ENCODE measurements at places on chromosomes 7 and 10.
A peak's percentile ranks its signal among the peaks of the same experiment; 100 is the strongest.

- DNase-seq, result no peak
Measured at GRCh38 chr10:125013529-125013872, 71.6 kb downstream of the ZRANB1 start.

DNA sequence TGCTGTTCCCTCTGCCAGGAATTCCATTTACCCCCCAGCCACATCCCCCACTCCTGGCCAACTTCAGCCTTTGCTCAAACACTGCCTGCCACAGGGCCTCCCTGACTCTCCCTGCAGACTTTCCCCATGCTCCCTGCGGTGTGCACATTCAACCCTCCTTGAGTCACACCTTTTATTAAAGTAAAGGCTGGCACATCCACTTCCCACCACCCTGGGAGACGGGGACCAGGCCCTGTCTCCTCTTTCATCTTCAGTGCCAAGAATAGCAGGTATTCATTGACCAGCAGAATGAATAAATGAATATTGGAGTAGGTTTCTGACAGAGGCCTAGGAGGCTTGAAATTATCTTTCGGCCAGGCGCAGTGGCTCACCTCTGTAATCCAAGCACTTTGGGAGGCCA lies 91.4 kb downstream of the GRK5 start:
- no peak for DNase-seq

- DNase-seq, result no peak
Measured at GRCh38 chr7:73726083-73726466, 6.6 kb upstream of the STX1A start.

DNA sequence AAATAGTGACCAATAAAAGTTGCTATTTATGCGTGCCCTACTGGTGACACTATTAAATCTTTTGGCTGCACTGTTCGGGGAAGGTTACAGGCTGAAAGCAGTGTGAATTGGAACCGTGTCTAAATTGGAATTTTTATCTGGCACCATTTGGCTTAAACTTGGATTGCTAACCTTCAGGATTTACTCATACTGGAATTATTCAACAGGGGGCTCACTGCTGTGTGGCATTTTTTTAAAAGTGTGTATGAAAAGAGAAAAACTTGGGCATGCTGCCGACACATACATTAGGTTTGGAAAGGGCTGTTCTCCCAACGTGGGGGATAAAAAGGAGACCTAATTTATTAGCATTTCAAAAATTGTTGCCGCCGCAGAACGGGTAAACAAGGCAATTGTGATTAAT lies 537.9 kb upstream of the MGMT start:
- no peak for DNase-seq

DNA sequence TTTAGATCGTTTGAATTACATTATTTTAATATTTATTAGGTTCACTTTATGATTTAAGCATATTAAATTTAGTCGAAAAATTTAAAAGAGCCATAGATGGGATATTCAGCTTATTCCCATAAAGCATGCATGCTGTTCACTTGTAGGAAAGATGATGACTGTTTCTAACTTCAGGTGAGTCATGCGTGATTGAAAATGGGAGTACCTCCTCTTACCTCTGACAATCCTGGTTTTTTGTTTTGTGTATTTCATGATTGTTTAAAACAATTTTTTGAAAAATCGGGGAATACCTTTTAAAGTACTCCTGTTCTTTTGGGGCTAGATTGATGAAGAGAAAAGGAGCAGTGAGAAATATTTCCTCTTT lies 1.4 kb downstream of the TNKS2 start:
- no peak for DNase-seq

GRCh38 chr10:117342641-117343040 lies 32.6 kb downstream of the PDZD8 start:
- no peak for DNase-seq

DNA sequence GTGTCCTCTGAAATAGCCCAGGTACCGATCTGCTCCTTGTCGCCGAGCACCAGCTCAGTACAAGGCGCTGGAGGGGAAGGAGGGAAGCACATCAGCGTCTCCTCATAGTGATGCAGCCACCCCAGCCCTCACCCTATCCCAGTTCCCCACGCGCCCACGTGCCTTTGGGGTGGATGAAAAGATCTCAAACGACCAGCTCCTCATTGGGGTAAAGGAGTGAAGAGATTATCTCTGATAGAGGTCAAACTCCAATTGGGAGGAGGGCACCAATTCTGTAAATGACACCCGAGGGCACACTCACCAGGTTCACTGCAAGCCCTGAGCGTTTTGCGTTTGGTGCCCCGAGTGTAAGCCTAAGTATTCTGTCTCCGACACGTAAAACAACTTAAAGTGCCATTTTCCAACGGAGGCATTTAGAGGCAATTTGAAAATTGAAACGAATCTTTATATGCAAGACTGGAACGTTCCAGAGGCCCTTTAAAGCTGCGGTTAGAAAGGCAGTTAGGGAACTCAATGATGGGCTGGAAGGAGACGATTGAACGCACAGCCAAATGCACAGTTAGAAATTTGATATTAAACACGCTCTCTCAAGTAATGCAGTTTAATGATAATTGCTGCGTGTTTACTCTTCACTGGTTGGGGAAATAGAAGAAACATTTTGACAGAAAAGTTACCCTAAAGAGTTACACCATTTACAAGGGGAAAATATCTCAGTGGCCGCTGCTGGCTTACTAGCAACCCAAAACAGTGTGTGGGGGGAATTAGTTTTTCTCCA lies 8.9 kb upstream of the EMX2 start:
- DNase-seq, result no peak

DNA sequence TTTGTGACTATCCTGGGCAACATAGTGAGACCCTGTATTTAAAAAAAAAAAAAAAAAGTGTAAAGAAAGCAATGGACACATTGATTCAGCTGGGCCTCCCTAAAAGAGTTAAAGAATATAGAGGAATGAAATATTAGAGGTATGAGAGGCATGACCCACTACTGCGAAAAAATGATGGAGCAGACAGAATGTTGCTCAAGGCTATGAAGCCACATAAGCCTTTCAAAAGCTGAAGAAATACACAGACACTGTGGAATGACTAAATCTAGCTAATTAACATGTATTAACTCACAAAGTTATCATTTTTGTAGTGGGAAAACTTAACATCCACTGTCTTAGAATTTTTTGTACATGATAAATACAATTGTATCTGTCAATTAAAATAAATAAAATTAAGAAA lies 107.3 kb downstream of the HGF start:
- no peak for DNase-seq

- DNase-seq, result no peak
Measured at GRCh38 chr10:103595933-103596726, 102.6 kb downstream of the NEURL1 start.

- no peak for DNase-seq
Measured at GRCh38 chr10:70312972-70313371, 29.2 kb upstream of the NPFFR1 start.

DNA sequence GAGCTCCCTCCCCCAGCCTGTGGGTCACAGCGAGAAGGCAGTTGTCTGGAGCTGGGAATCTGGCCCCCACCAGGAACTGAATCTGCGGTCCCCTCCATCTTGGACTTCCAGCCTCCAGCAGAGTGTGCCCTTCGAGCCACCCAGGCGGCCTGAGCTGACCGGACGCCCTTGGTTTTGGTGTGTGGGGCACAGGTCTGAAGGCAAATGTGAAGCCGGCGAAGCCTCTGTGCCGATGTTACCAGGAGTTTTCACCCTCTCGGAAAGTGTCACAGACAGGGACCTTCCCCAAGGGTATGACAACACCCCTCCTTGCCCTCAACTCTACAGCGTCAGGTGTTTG lies 109.1 kb downstream of the DNAJB6 start:
- peak; percentile 11 for DNase-seq

DNA sequence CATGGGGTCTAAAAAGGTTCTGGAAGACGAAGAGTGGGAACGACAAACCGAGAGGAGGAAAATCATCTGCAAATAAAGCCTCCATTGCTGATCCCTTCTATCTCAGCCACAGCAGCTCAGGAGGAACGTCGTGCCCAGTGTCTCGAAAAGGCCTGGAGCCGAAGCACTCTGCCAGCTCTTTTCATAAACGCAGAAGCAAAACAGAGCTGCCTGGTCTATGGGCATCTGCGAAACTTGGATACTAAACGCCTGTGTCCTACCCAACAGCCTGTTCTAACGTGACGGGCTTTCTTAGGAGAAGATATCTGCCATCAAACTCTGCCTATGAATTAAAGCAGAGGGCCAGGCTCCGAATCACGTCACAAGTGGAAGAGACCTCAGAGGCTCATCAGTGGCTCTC lies 68.7 kb downstream of the GNA12 start:
- no peak for DNase-seq

DNA sequence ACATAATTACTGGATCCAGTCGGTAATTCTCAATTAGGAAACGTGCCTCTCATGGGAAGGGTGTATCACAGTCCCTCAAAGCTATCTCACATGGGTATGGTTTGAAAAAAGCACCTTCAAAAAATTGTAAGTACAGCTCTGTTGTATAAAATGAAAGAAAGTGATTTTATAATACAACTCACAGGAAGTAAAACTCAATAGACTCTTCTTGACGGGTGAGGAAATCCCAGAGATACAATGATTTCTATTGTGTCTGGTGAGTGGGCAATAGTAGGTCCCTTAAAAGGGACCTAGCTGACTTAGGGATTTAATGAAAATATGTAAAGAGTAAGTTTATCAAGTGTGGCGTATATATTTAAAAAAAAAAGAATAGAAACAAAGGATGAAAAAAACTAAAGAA lies 27.0 kb downstream of the TASOR2 start:
- DNase-seq, result no peak

- DNase-seq, result no peak
Measured at GRCh38 chr10:112295853-112296830, 12.9 kb downstream of the TECTB start.

All from activated CD8-positive, alpha-beta T cell treated with anti-CD3 and anti-CD28 coated beads, Interleukin-2, amount 10 ng/mL, durations not matched to agents 7 days and 5 days (primary cell).